A172 (cell line): ENCODE measurements at places on chromosomes 1 and 21.

- no peak for DNase-seq
These were observed 27.1 kb downstream of the RNF115 start for GRCh38 chr1:145796753-145797152.

- no peak for DNase-seq
These were observed 151.9 kb upstream of the GJB5 start for GRCh38 chr1:34602907-34603306.

GRCh38 chr1:119308806-119309205, 59.8 kb upstream of the HAO2 start:
- DNase-seq = no peak

DNA sequence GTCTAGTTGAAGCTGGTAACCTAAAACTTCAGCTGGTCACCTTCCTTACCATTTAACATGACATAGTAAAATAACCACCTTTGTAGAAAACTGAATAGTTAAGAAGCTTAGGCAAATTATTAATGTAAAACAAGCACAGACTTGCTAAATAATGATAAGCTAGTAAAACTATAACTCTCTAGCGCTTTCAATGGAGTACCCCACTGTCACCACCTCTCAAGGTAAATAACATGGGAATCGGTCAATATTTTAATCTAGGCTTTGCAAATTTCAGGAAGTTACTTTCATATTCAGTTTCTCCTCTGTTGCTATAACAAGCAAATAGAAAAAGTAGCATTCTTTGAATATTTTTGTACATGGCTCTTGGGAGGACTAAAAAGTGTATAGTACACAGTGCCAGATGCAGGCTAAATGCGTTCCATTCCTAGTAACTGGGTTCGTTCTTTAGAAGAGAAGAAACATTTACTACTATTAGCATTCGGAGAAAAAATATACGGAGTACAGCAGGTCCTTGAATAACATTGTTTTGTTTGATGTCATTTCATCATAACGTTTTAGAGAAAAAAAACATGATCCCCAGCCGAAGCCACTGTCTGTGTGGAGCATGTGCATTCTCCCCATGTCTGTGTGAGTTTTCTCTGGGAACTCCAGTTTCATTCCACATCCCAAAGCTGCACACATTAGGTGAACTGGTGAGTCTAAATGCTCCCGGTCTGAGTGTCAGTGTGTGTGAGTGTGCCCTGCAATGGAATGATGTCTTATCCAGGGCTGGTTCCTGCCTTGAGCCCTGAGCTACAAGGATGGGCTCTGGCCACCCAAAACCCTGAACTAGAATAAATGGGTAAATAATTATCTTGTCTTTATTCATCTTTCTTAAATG, 52.5 kb downstream of the EPRS1 start:
- no peak for DNase-seq

- no peak for DNase-seq
These were observed 286.4 kb downstream of the PTBP2 start for GRCh38 chr1:97007840-97008604.

- DNase-seq = no peak
These were observed 9.4 kb downstream of the KDM5B start for GRCh38 chr1:202798792-202799331.

GRCh38 chr1:243855616-243856318, 5.7 kb upstream of the AKT3 start:
- DNase-seq = no peak

DNA sequence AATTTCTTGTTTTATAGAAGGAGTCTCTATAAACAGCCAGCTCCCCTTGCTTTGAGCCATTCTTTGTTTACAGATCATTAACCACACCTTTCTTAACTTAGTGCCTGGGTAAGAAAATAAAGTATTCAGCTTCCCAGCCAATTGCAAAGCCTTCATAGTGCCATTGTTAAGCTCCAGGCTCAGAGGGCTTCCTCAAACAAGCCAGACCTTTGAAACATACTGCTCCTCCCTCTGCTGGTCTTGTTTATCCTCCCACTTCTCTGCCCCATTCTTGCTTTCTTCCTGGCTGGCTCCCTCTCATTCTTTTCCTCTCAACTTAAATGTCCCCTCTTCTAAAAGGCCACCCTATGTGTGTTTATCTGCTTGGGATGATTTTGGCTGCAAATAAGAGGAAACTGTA, 319.4 kb upstream of the ST6GALNAC5 start:
- DNase-seq = no peak

- DNase-seq = peak; percentile 78
These were observed 237.5 kb downstream of the HMCN1 start for GRCh38 chr1:185971688-185972087.
